ENCODE measurements at places on chromosomes 5 and 9. TPM values are rescaled to one million over a fixed set of nuclear protein-coding genes. Genes with fewer than 3 reads are reported as not detected.

The TIMD4 gene
- not detected for total RNA-seq

The LRRC19 gene
- total RNA-seq, result not detected

DNA sequence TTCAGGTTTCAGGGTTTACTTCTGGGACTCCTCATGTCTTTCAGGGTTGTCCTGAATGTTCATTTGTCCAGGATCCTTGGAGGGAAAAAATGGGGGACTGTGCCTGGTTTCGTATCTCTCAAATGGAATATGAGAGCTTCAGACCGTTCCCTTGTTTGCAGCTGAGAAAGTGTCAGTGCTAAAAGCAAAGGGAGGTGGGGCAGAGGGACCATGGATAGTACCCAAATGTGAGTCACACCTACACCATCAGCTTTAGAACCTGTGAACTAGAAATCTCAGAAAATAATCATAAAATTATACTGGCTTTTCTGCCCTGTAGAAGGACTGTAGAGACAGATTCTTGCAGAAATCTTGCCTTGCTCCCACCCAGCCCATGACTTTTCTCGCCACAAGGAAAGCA lies 84.3 kb upstream of the TAF11L2 start:
- no peak for DNase-seq

- no peak for DNase-seq
These were observed 10.6 kb upstream of the FAM163B start for GRCh38 chr9:133619791-133620190.

- no peak for DNase-seq
These were observed 28.2 kb downstream of the ARPC5L start for GRCh38 chr9:124890179-124890578.

GRCh38 chr5:41559184-41559583 lies 48.8 kb upstream of the PLCXD3 start:
- no peak for DNase-seq

DNA sequence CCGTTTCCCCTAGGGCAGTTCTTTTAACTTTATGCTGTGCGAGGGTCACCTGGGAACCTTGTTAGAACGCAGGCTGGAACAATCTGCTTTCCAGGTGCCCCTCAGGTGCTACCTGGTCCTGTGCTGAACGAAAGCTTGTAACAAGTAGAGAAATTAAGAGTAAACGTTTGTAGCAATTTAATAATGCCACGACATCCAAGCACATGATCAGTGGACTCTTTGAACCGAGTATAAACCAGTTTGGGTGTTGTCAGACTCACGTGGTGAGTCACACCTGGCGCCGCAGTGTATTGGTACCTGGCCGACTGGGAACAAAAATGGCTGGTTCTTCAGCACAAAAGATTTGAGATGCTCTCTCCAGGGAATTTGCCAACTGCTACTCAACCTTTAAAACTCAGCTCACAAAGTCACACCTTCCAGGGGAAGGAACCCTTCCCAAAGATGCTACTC lies 926 bp upstream of the MYO10 start:
- DNase-seq, result no peak

- DNase-seq, result no peak
These were observed 213.5 kb downstream of the MEF2C start for GRCh38 chr5:88669371-88670050.

- DNase-seq, result peak; percentile 52
These were observed 28.8 kb upstream of the CDC23 start for GRCh38 chr5:138241688-138242571.

- peak; percentile 36 for DNase-seq
These were observed 44.4 kb downstream of the MAP1B start for GRCh38 chr5:72151646-72152045.

GRCh38 chr9:131524665-131525315 lies 6.3 kb downstream of the UCK1 start:
- DNase-seq, result no peak

- no peak for DNase-seq
These were observed 26.6 kb downstream of the DYNC2I2 start for GRCh38 chr9:128629852-128630545.
